ENCODE measurements at places on chromosomes 2 and 18.

- no peak for DNase-seq
- no peaks in the 10 kb centered on the region for H3K27me3 ChIP-seq
- H3K4me3 ChIP-seq: no peak overlapping the region
- H3K4me1 ChIP-seq: no peaks in the 10 kb centered on the region
- no peak overlapping the region for H3K27ac ChIP-seq
- peaks cover 48% of the 10 kb centered on the region for H3K36me3 ChIP-seq
Measured at GRCh38 chr18:57023275-57023882, 123.5 kb upstream of the BOD1L2 start.

- no peaks in the 10 kb centered on the region for H3K36me3 ChIP-seq
- H3K27ac ChIP-seq: no peak overlapping the region
- H3K4me3 ChIP-seq: no peak overlapping the region
- H3K4me1 ChIP-seq: no peaks in the 10 kb centered on the region
Measured at GRCh38 chr18:39935598-39935997, 2019.4 kb upstream of the PIK3C3 start.

- peaks cover 12% of the 10 kb centered on the region for H3K4me1 ChIP-seq
- DNase-seq: peak; percentile 24
- no peaks in the 10 kb centered on the region for H3K27me3 ChIP-seq
Measured at GRCh38 chr2:38037757-38038621, 38.0 kb downstream of the CYP1B1 start.

DNA sequence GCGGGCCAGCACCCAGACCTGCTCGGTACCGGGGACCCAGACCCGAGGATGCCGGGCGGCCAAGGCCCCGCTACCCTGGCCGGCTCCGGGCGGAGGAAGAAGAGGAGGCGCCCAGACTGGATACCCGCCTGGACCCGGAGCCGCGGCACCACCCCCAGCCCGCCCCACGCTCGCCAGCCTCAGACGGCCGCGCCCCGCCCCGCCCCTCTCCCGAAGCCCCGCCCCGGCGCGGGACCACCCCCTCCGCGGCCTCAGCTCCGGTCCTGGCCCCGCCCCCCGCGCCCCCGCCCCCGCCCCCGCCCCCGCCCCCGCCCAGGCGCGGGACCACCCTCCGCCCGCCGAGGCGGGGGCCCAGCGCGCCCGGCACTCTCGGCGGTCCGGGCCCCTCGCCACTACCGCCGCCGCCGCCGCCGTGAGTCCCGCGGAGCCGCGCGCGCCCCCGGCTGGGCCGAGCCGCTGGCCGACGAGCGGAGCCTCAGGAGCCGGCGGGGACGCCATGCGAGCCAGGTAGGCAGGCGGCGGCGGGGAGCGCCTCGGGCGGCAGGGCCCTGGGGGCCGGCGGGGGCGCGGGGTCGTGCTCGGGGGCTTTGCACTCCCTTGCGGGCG is at the start of gene SH3BP4:
TSS of gene SH3BP4 (plus strand) at position 354 of the 606 bp plus-strand sequence. CDS start 82,986 bp downstream, outside the sequence.
- H3K4me3 ChIP-seq: peak within 1 kb of the TSS; percentile 83
- H3K27me3 ChIP-seq: no peaks in the 10 kb centered on the region
- DNase-seq: peak; percentile 88

Measured in heart right ventricle (tissue), 16 donors.